ENCODE measurements at places on chromosomes 3 and 15.

DNA sequence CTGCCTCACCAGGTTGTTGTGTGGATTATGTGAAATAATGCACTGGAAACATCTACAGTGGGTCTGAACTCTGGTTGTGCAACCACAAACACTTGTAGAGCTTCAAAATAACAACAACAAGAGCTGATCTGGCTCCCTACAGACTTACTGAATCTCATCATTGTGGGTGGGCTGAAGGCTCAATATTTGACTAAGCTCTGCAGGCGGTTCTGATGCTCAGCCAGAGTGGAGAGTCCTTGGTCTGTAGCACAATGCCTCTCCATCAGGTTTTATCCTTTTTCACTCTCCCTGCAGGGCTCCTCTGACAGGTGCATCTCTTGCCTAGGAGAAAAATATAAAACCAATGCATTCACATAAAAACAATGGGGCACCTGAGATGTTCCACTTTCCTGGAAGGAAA, 456.3 kb upstream of the ONECUT1 start:
- no peak for DNase-seq

- no peak for DNase-seq
Observed at GRCh38 chr3:18808429-18808828, 339.9 kb upstream of the KCNH8 start.

GRCh38 chr15:50881121-50882048, 27.1 kb upstream of the AP4E1 start:
- no peak for DNase-seq

- DNase-seq, result no peak
Observed at GRCh38 chr15:71495398-71495780, 315.0 kb upstream of the NR2E3 start.

GRCh38 chr15:31024330-31024729, 32.9 kb upstream of the MTMR10 start:
- peak; percentile 97 for DNase-seq

- no peak for DNase-seq
Observed at GRCh38 chr3:183022936-183023516, 42.7 kb upstream of the DCUN1D1 start.

- no peak for DNase-seq
Observed at GRCh38 chr3:185764980-185765370, 59.9 kb downstream of the IGF2BP2 start.

All from cardiac fibroblast (primary cell).